AML-193 (cell line): ENCODE measurements at places on chromosomes 1 and 21.

DNA sequence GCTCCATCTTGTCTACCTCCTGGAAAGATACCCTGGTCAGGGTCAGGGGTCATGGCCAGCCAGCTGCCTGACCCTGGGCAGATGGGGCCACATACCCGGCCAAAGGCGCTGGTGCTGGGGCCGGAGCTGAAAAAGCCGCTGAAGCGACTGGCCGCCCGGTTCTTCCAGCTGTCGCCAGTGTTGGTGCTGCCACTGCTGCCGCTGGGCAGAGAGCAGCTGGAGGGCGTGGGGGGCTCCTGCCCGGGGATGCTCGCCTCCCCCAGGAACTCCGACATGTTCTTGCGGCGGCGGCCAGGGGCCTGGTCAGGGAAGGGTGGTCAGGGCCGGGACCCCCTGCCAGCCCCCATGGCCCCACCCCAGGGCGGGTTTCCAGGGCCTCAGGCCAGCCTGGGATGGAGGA, 7.2 kb upstream of the TNFRSF25 start:
- no peak for DNase-seq

GRCh38 chr1:107620753-107621152, 344.2 kb downstream of the VAV3 start:
- no peak for DNase-seq

DNA sequence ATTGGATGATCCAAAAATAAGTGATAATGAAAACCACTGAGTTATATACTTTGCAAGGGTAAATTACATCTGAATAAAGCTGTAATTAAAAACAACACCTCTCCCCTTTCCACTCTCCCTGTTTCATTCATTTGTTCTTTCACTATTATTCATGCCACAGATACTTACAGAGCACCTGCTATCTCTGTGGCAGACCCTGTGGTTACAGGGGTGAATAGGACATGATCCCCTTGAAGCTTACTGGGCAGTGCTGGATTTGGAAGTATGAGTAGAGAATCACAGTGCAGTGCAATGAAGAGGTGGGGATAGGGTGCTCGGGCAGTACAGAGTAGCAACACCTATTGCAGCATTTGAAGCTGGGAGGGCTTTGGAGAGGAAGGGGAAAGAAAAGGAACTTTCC, 21.7 kb downstream of the ARV1 start:
- DNase-seq, result no peak

- no peak for DNase-seq
Observed at GRCh38 chr1:89261926-89262515, 10.6 kb downstream of the GBP5 start.

GRCh38 chr1:162580308-162580707, 18.8 kb downstream of the UAP1 start:
- DNase-seq, result no peak

GRCh38 chr1:86594284-86594770, 47.4 kb downstream of the CLCA4 start:
- no peak for DNase-seq

- no peak for DNase-seq
Observed at GRCh38 chr1:166908942-166909341, 32.9 kb upstream of the TADA1 start.

GRCh38 chr1:70090875-70091274, 114.5 kb downstream of the LRRC40 start:
- no peak for DNase-seq

- no peak for DNase-seq
Observed at GRCh38 chr1:203122159-203122558, 5.4 kb upstream of the ADORA1 start.

DNA sequence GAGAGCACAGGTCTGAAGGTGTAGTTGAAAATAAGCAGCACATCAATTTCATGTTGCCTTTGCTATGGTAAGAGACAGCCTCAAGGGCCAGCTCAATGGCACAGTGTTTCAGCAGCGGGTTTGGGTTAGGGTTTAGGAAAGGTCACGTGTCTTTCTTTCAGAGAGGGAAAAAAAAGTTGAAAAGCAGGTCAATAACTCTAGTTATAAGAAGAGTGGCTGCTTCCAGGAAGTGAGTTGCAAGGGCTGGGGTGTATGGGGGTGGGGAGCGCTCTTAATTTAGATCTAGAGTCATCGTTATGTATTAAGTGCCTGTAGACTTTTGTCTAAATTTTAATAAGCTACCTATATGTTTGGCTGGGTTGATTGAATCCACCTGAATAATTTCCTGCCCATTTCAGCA, 118.5 kb upstream of the SPAG17 start:
- no peak for DNase-seq

DNA sequence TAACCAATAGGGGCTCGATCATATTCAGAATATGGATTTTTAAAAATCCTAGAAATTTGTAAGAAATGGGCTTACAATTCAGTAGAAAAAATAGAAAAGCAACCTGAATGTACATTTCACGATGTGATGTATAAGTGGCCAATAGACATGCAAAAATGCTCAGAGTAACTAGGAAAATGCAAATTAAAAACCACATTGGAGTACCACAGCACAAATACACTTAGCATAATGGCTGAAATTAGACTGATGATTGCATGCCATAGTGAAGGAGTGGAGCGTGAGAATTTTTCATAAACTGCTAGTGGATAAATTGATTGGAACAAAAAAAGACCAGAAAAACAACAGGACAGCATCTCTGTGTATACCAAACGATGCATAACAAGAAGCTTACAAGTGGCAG, 102.3 kb downstream of the DYRK1A start:
- DNase-seq, result no peak

DNA sequence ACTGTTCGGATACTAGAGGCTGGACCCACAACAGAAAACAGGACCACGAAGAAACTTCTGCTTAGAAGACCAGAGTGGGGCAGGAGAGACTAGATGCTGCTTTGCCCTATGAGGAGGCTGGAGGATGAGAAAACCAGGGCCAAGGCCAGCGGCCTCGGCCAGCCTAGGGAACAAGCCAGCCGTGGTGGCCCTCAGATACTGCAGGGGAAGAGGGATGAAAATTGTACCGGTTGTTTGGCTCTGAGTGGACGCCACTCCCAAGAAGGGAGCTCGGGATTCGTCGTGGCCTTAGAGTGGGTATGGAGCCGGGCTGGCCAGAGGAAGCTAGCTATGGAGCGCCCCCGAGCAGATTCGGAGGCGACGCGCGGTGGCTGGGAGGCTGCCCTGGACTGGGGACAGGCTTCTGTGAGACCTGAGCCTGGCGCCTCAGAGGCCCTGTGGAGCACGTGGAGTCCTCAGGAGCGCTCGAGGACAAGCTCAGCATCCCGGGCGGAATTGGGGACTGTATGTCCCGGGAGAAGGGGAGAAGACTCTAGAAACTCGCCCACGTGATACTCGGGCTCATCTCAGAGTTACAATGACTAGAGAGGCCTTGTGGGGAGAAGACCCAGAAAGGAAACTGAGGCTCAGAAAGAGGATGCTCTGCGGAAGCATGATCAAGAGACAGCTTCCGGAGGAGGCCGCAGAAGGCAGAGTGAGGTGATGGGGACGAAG, 2.8 kb downstream of the PRRX1 start:
- DNase-seq, result no peak

GRCh38 chr1:62131093-62131725, 63.4 kb upstream of the L1TD1 start:
- DNase-seq, result peak; percentile 50

- no peak for DNase-seq
Observed at GRCh38 chr1:109687641-109688499, at the start of gene GSTM1. Gene GSTM1, plus strand, starts transcription at chr1:109687817. Its CDS starts 57 bp downstream, at chr1:109687874.
